Activated T-cell treated with anti-CD3 and anti-CD28 coated beads for 48 hours (primary cell): ENCODE measurements at places on chromosomes 5 and 9.

- no peak for DNase-seq
These were observed 88.5 kb downstream of the NDFIP1 start for GRCh38 chr5:142197098-142197497.

DNA sequence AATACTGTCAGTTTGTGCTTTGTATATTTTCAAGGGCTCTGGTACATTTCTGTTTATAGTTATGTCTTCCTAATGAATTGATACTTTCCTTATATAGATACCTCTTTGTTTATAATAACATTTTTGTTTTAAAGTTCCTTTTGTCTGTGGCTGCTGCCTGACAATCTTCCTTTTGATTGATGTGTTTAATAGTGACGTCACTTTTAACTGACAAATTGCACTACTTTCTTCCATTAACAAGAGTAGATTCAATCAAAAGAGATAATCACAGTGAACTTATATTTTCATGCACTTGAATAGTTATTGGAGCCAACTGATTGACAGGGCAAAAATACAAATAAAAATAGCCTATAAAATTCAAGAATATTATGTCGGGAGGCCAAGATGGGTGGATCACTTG is 371.7 kb downstream of the ANXA1 start:
- no peak for DNase-seq

GRCh38 chr5:127987354-127988145 is 96.0 kb upstream of the SLC12A2 start:
- DNase-seq = no peak

GRCh38 chr9:132555528-132555927 is 26.9 kb upstream of the BARHL1 start:
- DNase-seq = no peak

- no peak for DNase-seq
These were observed 25.8 kb downstream of the TBC1D2 start for GRCh38 chr9:98229620-98230019.

DNA sequence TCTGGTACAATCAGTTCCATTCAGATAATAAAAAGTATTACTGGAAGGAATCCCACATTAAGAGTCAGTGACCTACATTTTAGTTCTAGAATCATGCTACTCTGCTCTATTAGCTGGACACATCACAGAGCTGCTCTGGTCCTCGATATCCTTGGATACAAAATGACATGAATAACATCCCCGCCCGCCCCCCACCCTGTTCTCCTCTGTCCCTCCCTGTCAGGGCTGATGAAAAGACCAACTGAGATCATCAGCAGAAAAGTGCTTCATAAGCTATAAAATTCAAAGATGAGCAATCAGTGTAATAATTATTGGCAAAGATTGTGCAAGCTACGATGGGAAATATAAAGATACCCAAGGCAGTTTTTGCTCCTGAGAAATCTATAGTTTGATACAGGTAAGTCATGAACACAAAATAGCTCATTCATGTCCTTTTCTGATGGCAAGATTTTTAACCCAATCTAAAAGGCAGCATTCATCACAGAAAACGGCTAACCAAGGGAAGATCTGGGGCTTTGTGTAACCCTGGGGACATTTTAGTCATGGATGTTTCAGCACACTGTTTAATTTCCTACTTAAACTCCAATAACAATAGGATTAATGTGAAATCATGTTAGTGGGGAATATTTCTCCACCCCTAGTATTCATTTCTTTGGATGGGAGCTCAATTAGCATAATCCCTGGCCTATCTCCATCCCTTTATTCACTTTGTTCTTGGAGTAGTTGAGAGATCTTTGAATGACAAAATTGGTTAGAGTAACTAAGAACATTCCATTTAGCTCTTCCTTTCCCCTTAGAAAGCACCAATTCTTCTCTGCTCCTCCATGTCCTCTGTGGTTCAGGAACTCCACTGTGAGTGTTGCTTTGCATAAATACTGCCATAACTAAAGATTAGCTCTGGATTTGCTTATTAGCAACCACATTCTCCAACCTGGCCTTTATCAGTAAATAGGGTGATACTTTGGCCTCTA is 459.4 kb upstream of the GRIA1 start:
- no peak for DNase-seq

- DNase-seq = no peak
These were observed 1188.1 kb downstream of the DTWD2 start for GRCh38 chr5:117800261-117800660.

DNA sequence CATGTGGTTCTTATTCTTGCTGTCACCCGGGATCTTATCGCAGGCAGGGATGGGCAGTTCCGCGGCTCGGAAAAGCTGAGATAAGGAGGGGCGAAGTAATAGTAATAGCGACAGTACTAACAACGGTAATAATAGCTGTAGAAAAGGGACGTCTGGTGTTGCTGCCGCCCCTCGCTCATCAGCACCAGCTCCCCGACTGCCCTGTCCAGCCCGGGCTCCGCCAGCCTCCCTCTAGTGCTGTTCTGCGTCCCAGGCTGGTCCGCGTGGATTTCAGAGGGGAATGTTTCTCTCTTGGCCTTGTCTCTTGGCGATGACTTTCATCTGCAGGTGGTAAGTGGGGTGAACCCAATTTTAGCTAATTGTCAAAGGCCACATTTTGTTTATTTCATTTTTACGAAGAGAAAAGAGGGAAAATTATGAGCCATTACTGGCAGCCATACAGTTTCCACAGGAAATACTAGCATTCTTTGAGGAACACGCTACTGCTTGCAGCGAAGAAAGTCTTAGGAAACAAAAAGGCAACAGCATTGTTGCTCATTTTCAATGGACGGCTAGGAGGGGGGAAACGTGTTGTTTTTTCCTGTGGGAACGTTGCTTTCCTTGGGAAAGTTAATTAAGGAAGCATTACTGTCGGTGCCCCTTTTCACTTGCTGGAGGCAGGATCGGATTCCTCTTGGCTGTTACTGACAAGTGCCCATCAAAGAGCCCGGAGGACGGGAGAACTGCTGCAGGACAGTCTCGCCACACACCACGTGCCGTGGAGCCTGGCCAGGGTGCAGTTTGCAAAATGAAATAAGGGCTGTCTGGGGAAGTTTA is 762 bp downstream of the SNCAIP start:
- DNase-seq = no peak

DNA sequence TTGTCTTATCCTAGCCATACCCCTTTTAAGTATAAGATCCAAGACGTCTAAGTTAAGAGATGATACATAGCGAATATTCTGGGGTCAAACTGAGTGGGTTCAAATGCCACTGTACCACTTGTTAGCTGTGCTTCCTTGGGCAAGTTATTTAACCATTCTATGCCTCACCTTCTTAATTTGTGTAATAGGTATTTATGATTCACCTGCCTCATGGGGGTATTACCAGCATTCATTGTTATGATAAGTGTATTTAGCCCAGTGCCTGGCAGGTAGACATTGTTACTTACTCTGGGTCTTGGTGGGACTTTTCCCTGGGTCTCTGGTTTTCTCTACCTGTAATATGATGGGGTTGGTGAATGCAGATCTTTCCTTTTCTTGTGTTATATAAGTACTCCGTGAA is 3.8 kb downstream of the LARP1 start:
- DNase-seq = no peak

- DNase-seq = no peak
These were observed 163.2 kb downstream of the LPAR1 start for GRCh38 chr9:110874963-110875674.

DNA sequence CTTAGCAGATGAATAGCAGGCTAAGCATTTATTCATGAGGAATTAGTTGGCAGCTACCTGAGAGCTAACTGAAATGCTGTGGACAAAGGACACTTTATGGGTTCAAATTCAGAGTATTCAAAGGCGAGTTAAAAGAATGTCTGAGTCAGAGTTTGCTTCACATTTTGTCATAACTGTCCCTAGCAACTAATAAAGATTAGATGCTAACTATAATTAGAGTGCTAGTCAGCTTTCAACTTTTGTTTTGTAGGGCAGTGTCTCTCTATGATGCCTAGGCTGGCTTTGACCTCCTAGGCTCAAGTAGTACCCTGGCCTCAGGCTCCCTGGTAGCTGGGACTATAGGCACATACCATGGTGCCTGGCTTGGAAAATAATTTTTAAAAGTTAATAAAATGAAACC is 4.6 kb downstream of the SMC5 start:
- DNase-seq = no peak

DNA sequence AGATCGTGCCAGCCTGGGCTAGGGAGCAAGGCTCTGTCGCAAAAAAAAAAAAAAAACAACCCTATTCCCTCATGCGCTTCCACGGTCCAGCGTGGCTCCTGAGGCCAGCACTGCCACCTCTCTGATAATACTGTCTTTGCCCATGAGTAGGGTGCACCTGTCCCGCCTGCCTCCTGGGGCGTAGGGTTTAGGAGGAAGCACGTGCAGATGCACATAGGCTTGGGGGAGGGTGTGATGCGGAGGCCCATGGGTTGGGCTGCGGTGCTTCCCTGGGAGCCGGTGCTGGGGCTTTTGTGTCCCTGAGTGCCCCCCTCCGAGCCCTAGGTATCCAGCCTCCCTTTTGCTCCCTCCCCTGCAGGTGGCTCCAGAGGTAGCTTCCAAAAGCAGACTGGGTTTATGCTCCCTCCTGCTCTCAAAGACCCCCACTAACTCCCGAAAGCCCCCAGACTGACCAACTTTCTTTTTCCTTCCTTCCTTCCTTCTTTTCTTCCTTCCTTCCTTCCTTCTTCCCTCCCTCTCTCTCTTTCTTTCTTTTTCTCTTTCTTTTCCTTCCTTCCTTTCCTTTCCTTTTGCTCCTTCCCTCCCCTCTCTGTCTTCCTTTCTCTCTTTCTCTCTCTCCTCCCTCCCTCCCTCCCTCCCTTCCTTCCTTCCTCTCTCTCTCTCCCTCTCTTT is 12.8 kb downstream of the FGFR4 start:
- DNase-seq = no peak

DNA sequence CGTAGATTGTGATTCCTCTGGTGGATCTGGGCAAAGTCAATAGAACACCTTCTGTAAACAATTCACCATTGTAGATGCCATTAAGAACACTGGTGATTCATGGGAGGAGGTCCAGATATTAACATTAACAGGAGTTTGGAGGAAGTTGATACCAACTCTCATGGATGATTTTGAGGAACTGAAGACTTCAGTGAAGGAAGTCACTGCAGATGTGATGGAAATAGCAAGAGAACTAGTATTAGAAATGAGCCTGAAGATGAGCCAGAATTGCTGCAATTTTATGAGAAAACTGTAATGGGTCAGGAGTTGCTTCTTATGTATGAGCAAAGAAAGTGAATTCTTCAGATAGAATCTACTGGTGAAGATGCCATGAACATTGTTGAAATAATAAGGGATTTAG is 26.9 kb downstream of the TCERG1 start:
- no peak for DNase-seq

DNA sequence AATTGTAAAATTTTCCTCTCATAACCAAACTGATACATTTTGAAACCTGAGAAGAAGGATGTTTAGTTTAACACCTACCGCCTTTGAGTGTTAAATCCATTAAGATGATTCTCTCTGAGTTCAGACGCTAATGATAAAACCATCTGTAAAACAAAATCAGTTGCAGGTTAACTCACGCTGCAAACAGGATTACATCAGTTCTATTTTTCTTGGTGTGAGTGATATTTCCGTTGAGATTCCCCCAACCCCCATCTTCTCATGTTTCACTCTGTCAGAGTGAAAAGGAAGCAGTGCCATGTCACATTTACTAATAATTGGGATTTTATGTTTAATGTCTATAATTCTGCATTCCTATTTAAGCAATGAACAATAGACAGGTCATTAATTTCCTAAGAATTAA is 146.5 kb downstream of the FANCC start:
- no peak for DNase-seq

DNA sequence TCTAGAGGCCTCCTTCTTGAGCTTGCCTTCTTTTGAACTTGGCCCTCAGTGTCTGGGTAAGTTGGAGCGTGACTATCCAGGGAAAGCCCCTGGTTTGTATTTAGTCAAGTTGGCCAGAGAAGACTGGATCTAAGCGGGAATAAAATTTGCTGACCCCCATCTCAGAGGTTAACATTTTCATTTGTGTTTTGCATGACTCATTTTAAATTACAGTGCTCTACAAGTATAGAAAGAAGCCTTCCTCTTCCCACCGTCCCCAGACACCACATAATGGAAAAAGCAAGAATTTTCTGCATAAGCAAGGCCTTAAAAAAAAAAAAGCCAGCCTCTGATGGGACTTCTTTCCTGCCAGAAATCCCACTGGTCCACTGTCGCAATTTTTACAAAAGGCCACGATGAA is 27.2 kb downstream of the PIK3R1 start:
- no peak for DNase-seq

DNA sequence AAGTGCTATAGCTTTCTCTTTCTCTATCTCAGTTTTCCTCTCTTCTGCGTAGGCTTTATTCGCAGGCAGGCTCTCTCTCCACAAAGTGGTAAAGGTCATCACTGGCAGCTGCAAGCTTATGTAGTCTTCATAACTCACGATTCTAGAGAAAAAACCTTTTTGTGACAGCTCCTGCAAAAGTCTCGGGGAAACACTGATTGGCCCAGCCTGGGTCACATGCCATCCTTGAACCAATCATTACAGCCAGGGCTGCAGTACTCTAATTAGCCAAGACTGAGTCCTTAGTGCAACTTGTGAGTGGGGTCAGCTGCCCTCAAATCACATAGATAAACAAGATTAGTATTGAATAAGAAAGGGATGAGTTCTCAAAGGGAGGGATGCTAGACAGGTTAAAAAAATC is 18.3 kb upstream of the FRMPD1 start:
- DNase-seq = no peak

- no peak for DNase-seq
These were observed 42.6 kb downstream of the CSNK1G3 start for GRCh38 chr5:123554601-123555000.

GRCh38 chr9:128082151-128082550 is 14.1 kb downstream of the SLC25A25 start:
- DNase-seq = no peak

DNA sequence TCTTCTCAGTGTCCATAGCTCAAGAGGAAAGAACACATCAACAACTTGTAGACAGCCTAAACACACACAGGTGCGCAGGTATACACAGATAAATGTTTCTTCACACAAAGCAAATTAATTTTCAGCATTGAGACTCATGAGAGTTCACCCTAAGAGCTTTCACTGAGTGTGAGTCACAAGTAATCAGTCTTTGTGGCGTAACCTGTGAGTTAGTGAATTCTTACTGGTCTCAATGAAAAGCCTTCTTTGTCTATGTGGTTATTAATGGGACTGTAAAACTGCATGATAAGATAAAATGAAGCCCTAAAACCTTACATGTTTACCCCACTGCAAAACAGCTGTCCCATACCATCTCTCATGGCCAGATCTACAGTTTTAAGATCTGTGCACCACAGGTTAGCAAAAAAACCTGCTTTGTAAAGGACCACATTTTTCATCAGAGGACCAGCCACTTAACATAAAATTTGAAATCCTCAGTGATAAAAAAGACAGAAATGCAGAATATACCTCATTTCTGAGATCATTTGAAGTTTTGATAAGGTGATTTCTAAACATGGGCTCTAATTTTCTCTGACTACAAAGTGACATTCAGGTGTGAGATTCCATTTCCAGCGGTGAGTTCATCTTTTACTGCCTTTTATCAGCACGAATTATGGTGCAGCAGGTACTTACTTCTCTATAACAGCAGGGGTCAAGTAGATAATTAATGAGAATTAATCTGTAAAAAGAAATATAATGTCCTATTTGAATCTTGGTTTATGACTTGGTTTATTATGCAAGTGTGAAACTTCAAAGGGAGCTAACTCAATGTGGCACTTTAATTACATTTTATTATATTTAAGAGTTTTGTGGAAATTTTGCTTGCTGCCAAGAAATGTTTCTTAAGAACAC is 335.7 kb upstream of the PIK3R1 start:
- DNase-seq = no peak
